ENCODE measurements at places on chromosomes 4 and X. TPM values are rescaled to one million over a fixed set of nuclear protein-coding genes. Genes with fewer than 3 reads are reported as not detected.
A peak's percentile ranks its signal among the peaks of the same experiment; 100 is the strongest.

SMIM31 gene
- total RNA-seq = not detected

F9 gene
- total RNA-seq = not detected

XK gene
- total RNA-seq = 0.86 TPM

WDR17 gene
- 0.64 TPM for total RNA-seq

EOLA1 gene
- 12.2 TPM for total RNA-seq

CYLC1 gene
- total RNA-seq = not detected

GABRG1 gene
- not detected for total RNA-seq

NHSL2 gene
- 9.7 TPM for total RNA-seq

NSUN7 gene
- 0.86 TPM for total RNA-seq

- no peak for DNase-seq
These were observed 1409.8 kb downstream of the PCDH7 start for GRCh38 chr4:32129967-32130366.

DNA sequence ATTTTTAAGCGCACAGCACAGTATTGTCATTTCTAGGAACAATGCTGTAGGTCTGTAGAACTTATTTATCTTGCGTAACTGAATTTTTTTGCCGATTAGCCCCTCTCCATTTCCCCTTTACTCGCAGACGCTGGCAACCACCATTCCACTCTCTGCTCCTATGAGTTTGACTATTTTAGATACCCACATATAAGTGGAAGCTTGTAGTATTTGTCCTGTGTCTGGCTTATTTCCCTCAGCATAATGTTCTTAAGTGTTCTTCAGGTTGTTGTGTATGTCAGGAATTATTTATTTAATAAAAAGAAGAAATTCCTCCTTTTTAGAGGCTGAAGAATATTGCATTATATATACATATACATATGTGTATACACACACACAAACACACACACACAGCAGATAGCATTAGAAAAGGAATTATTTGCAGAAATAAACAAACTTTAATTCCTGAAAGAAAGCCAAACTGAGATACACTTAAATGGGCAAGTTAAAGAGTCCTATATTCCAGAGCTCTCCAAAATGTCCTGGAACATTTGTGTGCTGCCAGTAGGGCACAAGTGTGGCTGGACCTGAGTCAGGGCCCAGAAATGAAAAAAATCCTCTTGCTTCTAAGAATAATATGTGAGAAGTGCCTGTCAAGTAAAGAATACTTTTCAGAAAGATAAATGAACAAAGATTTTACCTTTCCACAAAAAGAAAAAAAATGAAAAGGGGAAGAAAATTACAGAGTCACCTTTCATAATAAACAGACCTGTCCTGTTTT, 4.5 kb upstream of the ZNF330 start:
- DNase-seq = no peak

DNA sequence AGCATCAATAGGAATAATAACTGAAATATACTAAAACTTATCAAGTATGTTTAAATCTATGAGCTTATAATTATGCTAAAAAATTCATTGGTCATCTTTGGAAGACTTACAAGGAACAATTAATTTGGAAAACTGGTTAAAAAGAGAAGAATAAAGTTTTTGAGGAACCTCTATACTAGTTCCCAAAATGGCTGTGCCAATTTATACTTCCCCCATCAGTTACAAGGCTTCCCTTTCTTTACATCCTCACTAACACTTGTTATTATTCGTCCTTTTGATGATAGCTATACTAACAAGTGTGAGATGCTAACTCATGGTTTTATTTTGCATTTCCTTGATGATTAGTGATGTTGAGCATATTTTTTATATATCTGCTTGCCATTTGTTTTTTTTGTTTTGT, 17.1 kb downstream of the OGT start:
- no peak for DNase-seq

GRCh38 chr4:35217331-35217730, 1027.0 kb downstream of the ARAP2 start:
- no peak for DNase-seq

DNA sequence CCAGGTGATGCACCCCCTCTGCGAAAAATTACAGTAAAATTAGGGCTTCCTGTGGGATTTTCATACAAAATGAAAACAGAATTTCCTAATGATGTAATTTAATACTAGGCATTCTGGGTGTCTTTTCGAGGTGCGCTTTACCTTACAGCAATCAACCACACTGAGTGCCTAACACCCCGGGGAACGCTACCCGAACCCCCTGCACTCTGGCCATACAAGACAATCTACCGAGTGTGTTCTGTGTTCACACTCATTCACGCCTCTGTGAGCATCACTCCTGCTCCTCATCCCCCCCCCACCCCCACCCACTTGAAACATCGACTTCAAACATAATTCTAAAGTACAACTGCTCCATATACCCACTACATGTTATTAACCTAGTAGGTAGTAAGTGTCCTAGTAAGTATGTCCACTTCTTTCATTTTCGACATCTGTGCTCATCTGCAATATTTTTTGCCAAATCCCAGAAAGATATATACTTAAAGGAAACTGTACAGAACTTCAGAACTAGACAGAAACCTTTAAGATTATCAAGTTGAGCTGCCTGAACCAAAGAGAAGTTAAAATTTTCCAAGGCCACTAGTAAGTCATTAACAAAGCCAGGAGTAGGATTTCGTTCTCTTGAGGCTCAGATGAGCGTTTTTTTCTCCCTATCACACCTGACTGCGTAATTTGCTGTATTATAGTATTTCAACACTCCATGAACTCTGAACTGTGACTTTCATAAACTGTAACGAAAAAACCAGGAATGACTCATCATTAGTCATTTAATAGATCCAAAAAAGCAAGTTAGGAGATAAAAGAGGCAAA, 80.0 kb downstream of the FAT1 start:
- peak; percentile 94 for DNase-seq

GRCh38 chrX:112688242-112688641, 8.5 kb upstream of the LHFPL1 start:
- DNase-seq = no peak

DNA sequence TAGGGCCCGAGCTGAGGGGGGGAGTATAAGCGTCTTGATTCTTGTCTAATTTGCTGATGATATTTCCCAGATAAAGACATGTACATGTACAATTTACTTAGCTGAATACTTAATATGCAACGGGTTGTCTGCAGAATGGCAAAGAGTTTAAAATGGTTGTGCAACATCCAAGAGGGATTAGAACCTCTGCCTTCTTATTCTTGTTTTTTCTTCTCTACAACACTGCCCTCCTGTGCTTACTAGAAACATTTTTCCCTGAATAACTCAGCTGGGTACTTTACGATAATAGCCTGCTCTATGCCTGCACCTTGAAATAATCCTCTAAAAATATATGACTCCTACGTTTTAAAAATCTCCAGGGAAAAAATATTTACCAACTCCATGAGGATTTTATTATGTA, 41.8 kb downstream of the INTS12 start:
- DNase-seq = peak; percentile 61

- DNase-seq = no peak
These were observed 88.2 kb downstream of the SCD5 start for GRCh38 chr4:82710197-82710929.

DNA sequence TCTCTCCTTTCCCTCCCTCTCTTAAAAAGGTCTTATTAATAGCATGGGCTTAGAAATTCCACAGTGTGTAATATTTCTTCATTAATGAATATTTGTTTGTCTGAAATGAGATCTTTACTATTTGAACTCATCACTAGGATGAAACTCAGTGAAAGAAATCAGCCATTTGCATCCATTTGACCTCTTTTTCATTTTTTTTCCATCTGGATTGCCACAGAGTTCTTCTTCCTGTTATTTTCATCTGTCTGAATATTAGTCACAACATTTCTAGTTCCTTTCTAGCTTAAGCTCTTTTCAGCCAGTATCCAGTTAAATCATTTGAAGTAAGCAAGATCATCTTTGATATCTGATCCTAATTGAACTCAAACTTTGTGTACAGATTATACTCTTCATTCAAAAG, 69.2 kb upstream of the PLS3 start:
- peak; percentile 13 for DNase-seq

- no peak for DNase-seq
These were observed 212 bp downstream of the CLCN4 start for GRCh38 chrX:10157032-10157341.

DNA sequence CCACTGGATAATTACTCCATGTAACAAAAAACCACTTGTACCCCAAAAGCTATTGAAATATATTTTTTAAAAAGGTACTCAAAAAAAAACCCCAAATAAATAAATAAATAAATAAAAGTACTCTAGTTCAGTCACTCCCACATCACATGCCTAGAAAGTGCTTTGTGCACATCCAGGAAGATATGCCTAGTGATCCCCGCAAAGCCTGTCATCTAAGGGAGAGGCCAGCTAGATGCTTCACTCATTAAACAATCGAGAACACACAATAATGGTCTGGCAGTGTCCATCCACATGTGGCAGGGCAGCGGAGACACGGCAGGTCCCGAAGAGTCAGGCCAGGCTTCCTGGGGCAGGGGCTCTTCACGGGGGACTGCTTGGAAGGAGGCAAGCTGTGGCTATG, 47.6 kb downstream of the RAB33B start:
- no peak for DNase-seq

DNA sequence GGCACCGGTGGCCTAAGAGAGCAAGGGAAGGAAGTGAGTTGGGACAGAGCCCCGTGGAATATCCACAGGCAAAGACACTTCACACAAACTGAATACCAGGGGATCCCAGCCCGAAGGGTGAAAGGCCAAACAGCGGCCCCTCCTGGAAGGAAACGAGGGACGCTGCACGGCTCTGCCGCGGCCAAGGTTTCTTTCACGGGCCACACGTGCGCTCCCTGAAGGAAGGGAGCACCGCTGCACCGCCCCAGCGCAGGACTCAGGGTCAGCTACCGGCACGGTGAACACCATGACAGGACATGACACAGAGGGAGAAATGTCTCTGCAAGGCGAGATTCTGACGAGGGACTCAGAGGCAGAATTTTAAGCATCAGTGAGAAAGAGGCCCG, 31.5 kb upstream of the GTPBP6 start:
- no peak for DNase-seq

- no peak for DNase-seq
These were observed 499 bp upstream of the NFXL1 start for GRCh38 chr4:47914926-47915237.

- no peak for DNase-seq
These were observed 88.7 kb downstream of the ATP11C start for GRCh38 chrX:139844163-139844562.

DNA sequence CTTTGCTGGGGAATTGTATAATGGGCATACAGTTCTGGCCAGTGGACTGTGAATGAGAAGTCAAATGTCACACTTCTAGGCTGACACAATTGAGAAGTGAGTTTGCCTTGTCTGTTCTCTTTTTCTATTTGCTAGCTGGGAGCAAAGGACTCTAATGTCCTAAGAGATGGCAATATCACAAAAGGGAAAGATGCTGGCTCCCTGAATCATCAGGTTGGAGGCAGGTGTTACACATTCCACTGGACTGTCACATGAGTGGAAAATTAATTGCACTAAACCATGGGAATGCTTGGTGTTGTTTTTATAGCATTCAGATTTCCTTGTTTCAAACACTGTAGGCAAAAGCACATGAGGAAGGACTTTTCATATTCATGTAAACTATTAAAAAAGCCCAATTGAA, 388.3 kb downstream of the ADAM29 start:
- no peak for DNase-seq

GRCh38 chr4:31236020-31236638, 516.0 kb downstream of the PCDH7 start:
- DNase-seq = no peak

DNA sequence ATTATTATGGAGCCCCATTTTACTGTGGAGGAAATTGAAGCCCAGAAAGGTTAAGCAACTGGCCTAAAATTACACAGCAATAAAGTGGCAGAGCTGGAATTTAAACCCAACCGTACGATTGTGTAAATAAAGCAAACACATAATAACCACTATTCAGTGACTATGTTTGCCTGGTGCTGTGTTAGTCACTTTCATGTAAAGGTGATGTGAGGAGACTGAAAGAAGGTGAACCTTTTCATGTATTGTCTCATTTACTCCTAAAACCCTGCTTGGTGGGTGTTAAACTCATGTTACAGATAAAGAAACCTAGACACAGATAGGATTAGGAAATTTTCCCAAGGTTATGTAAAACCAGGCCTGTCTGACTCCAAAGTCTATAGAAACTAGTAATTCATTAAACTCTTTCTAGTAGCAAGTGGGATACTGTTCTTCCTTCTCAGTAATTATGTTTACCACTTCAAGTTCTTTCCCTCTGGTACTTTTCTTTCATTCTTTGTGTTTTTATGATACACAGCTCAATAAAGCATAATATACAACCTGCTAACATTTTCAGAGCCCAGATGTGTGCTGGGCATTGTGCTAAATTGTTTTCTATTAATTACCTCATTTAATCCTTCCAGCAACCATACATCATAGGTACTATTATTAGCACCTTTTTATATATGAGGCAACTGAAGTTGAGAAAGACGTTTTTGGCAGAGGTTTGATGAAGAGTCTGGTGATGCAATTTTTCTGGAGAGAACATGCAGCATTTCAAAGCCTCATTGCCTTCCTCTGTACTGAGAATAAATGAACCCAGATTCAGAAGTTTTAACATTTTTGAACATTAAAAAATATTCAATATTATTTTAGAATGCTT, 202.7 kb downstream of the SPRY1 start:
- peak; percentile 87 for DNase-seq

DNA sequence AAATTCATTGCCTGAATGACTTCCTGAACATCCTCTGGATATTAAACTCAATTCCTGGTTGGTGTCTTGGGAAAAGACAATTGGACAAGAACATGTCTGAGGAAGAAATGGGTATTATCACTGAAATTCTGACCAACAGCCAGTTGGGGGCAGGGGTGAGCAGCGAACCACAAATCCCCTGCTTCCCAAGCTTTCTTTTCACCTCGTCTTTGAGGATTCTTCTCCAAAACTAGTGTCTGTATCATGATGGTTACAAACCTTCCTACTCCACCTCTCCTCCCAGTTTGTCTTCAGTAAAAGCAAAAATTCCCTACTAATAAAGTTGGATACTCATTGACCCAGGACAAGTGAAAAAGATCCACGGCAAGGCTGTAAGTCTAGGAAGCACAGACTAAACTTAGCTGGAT, 48.3 kb upstream of the WDR1 start:
- DNase-seq = peak; percentile 38

DNA sequence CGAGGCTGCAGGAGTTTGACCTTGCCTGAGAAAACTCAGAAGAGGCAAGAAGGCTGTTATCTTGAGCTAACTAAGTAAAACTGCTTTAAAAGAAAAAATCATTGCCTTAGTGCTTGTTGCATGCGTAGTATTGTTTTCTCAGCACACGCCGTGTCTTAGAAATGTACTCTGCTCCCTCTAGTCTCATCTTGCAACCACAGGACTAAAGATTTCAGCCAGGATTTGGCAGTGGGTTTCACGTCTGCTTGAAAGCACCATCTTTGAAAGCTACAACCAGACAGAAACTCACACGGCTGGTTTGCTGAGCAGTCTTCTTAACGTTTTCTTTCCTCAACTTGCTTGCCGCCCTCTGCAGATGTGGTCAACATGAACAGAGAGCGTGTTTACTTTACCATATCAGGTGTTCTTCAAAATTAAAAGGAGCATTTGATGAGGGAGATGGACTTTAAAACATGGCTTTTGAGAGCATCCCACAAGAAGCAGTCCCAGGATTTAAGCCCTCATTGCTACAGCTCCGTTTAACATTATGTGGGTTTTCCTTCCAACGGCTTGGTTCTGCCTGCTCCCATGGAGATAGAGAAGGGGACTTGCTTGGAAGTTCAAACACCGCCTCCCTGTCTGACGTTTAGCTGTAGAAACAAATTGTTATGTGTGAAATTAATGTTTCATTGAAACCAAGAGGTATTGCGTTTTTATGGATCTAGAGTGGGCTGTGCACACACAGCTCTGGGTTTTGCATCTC, 3.4 kb downstream of the SORCS2 start:
- no peak for DNase-seq

- peak; percentile 64 for DNase-seq
These were observed 17.5 kb upstream of the SH3KBP1 start for GRCh38 chrX:19904778-19905367.

Data from fibroblast of villous mesenchyme (primary cell).